ENCODE measurements at places on chromosomes 4 and X.
A peak's percentile ranks its signal among the peaks of the same experiment; 100 is the strongest.

- DNase-seq: no peak
Measured at GRCh38 chr4:103123114-103123513, 23.5 kb upstream of the BDH2 start.

- no peak for DNase-seq
Measured at GRCh38 chr4:172826861-172827260, 341.8 kb upstream of the GALNT7 start.

GRCh38 chr4:105709081-105709450, 482 bp downstream of the GSTCD start:
- DNase-seq: peak; percentile 26

DNA sequence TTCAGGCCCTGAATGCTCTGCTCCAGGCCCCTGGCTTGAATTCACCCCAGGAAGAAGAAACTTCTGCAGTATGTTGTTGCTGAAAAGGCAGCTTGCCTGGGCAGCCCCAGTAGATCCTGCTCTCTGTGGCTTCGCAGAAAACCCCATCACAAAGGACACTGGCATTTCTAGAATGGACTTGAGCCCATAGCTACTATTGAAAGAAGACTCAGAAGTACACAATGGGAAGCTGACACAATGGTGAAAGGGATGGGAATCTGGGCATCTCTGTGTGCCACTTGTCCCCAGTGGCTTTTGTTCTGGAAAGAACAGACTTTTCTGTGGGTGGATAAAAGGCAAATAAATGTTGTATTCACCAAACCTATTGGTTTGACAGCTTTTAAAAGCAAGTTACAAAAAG, 67.4 kb upstream of the SCML1 start:
- no peak for DNase-seq

DNA sequence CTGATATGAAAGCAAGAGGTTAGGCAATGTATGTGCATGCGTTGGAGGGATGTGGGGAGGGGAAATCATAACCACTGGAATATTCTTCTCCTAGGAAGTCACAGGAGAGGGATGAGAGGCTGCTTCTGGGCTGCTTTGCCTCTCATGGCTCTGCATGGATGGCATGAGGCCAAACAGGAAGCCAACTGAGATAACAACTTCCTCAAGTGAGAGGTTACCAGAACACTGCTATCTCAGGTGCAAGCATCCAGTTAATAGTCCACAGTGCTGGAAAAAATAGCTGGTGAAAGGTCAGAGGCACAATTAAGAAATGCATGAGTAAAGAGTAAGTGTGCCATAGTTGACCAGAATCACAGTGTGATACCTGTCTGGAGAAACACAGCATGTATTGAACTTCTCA, 113.3 kb downstream of the ELOVL6 start:
- DNase-seq: peak; percentile 27

GRCh38 chrX:108090491-108091263, 665 bp downstream of the PSMD10 start:
- DNase-seq: no peak

GRCh38 chr4:52995360-52996030, 133.4 kb downstream of the RASL11B start:
- no peak for DNase-seq

GRCh38 chr4:138030375-138030774, 211.8 kb downstream of the SLC7A11 start:
- DNase-seq: no peak

GRCh38 chr4:120281581-120281980, 214.9 kb upstream of the MAD2L1 start:
- DNase-seq: no peak

GRCh38 chrX:20300822-20301221, 34.1 kb upstream of the RPS6KA3 start:
- no peak for DNase-seq

DNA sequence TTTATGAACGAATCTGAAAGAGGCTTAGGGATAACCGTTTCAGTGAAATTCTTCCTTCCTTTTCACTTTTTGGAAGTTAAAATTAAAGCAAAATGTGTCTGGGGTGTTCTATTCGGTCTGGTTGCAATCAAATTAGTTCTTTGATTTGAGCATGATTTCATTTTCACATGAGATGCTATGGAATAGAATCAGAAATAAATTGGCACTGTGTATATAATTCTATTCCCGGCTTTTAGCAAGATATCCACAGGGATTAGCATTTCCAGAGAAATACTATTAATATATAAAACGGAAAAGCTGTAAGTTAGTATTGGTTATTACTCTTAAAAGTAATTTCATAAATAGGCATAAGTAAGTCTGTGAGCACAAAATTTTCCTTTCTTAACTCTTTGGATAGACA, 1676.8 kb upstream of the PCDH7 start:
- DNase-seq: no peak

- DNase-seq: no peak
Measured at GRCh38 chrX:108573136-108573535, 133.5 kb downstream of the COL4A5 start.

- no peak for DNase-seq
Measured at GRCh38 chr4:169124661-169125060, 114.6 kb upstream of the CBR4 start.

GRCh38 chr4:119130365-119131065, 5.1 kb upstream of the MYOZ2 start:
- DNase-seq: no peak

- peak; percentile 36 for DNase-seq
Measured at GRCh38 chr4:158624889-158625478, 46.7 kb downstream of the C4orf46 start.

- DNase-seq: no peak
Measured at GRCh38 chr4:11698846-11699590, 270.3 kb upstream of the HS3ST1 start.

GRCh38 chr4:56940971-56941370, 33.3 kb downstream of the REST start:
- no peak for DNase-seq

DNA sequence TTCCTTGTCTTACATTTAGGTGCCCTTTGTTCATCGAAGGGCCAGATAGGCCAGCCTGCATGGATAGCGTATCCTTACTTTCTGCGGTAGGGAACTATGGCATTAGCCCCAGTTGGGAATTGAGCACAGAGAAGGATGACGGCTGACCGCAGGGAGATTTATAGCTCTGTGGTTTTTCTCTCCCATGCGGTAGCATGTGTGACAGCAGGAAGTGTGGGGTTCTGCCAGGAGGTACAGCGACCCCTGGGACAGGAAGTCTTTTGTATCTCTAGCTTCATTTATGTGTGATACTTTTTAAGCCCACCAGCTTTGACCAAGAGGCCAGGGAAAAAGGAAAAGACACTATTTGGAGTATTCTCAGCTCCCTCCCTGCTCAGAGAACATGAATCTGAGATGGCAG, 33.1 kb downstream of the GAB3 start:
- DNase-seq: peak; percentile 52

GRCh38 chr4:57144466-57144865, 34.3 kb upstream of the IGFBP7 start:
- DNase-seq: no peak

DNA sequence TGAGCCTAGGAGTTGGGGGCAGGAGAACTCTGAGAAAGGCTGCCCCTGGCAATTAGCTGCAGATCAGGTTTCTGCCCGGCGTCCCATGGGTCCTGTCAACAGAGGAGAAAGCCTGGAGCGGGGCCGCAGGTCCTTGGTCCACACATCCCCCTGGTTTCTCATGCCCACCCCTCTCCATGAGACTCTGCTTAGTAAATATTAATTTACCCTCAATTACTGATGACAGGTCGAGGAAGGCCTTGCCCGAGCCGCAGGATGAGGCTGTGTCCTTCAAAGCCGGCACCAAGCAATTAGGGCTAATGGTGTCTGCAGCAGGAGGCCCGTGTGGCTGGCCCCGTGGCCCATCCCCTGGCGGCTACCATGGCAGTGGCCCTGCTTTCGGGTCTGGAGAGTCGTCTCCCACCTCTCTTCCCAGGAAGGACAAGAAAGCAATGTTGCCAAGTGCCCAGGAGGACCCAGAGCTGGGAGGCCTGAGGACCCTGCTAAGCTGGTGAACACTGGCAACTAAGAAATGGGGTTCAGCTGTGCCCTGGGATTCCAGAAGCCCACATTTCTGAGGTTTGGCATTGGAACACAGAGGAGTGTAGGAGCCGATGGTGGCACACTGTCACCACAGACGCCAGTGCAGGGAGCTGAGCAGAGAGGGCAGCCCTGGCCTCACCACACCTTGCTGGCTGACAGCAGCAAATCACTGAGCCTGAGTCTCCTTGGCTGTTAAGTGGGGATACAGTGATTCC, 114.6 kb downstream of the CPZ start:
- DNase-seq: no peak

DNA sequence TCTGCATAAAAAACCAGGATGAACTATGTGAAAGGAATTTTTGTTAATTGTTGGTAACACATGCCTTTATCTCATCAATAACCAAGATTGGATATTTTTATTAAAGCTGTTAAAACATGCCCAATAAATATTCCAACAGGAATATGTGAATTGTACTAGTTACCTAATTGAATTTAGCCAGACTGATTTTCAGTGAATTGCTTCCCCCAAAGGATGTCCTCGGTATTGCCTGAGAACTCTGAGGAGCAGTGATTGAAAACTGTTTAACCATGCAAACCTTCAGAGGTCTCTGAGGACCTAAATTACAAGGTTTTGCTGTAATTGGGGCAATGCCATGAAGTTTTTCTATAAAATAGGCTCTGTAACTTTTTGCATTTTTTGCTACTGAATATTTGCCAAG, 66.6 kb downstream of the BLTP1 start:
- DNase-seq: peak; percentile 15
